ENCODE measurements at places on chromosomes 3 and 15.

DNA sequence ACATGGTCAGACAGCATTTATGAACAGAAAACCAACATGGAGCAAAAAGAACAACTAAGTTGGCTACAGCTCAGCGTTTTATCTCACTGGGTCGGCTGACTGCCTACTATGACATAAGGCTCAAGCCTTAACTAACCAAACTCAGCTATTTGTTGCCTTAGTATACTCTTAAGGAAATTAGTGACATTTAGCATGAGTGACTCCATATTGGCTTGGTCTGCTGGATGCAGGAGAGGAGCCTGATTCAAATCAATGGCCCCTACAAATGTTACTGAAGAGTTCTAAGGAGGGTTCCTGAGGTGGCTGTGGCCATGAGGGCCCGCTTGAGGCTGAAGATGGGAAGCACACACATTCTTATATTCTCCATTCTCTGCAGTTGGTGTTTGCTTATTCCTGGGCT is 20.1 kb upstream of the ALDH1L1 start:
- no peak for DNase-seq

DNA sequence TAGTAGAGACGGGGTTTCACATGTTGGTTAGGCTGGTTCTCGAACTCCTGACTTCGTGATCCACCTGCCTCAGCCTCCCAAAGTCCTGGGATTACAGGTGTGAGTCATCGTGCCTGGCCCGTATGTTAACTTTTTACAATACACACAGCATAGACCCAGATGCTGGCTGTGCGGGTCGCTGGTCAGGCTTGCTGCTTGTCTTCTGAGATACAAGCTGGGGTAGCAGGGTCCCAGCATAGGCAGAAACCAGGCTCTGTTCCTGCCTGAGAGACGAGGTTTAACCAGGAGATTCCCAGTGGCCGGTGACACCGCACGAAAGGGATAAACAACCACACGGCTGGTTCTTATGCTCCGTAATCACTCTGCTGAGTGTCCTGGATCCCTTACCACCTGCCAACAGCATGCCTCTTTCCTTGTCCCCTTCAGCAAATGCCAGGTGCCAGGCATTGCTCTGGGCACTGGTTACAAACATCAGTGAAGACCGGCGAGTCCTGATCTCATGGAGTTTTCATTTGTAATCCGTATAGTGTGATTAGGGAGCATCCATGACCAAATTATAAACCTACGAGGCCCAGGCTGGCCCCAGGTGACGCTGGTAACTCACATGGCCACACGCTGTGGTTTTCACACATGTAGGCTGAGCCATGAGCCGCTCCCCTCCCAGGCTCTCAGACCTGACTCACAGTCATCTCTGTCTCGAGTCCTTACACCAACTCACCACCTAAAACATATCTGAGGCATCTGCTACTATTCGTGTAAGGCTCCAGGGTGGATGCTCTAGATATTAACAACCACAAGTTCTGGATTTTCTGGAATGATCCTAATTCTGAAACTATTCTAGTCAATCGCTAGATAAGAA is 125.7 kb downstream of the PDZRN3 start:
- no peak for DNase-seq

GRCh38 chr3:104198131-104198530 is 1168.6 kb upstream of the ALCAM start:
- no peak for DNase-seq

DNA sequence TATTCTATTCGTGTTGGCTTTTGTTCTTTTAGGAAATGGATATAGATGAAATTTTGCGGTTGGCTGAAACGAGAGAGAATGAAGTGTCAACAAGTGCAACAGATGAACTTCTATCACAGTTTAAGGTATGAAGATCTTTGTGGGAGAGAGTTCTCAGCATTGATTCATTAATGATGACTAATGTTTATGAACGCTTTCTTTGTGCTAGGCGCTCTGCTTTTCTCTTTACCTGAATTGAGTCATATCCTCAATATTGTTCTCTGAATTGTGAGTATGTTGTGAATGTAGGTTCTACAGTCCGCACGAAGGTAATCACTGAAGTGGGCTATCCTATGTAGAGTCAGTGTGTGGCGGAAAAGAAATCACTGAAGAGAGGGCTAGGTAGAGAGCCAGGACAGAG is 81.2 kb downstream of the CHD2 start:
- DNase-seq = no peak

DNA sequence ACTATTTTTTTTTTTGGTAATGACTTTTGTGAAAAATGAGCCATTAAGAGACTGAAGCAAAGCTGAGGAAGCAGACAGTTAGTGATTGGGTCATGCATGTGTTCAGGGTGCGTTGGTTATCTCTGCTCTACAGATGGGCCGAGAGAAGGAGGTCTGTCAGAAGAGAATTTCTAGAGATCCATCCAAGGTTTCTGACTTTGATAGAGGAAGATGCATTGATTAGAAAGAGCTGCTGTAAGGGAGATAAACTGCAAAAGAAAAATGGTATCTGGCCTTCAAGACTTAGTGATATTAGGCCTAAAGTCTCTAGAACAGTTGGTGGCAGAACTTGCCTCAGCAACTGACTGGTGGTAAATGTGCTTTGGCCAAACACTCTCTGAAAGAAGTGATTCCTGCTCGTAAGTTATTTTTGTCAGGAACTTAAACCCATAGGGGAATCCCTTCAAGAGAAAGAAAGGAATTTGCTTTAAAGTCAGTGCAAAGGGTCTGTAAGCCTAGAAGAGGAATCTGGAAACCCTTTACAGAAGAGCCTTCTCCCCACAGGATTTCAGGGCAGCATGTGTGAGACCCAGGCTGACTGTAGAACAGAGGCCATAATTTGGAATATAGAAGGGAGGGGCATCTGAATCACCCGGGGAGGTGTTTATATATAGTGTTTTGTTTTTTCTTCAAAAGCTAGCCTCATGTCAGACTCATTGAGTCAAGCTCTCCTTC is 67.8 kb downstream of the OPA1 start:
- DNase-seq = no peak

GRCh38 chr3:20648294-20648693 is 462.3 kb upstream of the SGO1 start:
- DNase-seq = no peak

DNA sequence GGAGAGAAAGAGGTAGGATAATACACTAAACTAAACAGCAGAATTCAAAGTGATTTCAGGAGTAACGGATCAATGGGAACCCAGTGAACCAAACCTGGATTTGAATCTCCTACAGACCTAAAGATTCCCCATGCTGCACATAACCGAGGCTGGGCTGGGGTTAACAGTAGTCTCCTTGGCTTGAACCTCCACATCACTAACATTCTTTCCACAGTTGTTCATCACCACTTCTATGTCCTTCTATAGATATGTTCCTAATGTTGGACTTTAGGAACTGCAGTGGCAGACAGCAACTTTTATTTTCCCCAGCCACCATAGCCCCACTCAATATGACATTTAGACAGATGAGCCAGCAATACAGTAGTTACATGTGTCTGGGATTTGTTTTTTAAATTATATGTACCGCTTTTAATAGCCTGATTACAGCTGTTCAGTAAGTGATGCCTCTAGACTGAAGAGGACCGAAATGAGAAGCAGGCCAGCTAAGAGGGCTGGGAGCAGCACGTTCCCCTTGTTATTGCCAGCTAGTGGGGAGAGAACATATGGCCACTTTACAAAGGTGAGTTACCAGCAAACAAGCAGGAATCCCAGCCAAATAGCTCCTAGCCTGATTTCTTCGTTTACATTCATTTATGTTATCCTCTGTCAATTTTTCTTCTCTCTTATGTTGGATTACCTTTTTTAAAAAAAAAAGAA is 472.6 kb upstream of the CDIN1 start:
- peak; percentile 47 for DNase-seq

DNA sequence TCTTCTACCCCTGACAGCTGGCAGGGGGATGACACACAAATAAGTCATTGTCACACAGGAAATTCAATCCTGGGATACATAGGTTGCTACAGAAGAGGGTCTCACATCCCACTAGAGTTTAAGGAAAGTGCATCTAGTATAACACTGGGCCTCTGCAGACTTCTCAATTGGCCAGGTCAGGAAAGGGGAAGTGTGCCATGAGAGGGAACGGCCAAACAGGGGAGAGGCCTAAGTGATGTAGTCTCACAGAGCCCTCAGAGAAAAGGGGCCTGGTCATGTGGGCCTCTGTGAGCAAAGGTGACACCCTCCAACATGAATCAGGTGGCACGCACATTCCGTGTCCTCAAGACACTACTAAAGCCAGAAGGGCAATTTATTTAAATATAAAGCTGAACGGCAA is 11.2 kb downstream of the ZXDC start:
- DNase-seq = no peak

GRCh38 chr15:89150762-89151664 is 62.8 kb downstream of the ABHD2 start:
- DNase-seq = no peak

GRCh38 chr15:85707519-85708338 is 87.0 kb downstream of the KLHL25 start:
- DNase-seq = peak; percentile 53

DNA sequence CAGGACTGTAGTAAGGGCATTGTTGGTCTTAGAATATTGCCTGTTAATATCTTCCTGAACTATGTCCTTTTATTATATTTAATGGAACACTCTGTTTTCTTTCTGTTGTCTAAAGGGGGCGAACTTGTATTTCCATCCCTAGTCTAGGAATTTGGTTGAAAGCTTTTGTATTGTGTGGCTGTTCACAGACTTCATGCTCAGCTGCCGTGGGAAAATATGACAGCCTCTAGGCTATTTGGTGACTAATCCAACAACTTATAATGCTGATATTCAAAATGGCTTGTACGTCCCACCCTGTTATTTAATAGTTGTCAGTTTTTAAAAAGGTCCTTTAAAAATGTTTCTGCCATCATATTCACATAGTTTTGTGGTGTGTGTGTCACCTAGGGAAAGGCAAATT is 202.6 kb downstream of the KLHL25 start:
- DNase-seq = peak; percentile 78

GRCh38 chr15:70054884-70055387 is 42.8 kb downstream of the TLE3 start:
- DNase-seq = no peak

GRCh38 chr3:27504749-27505148 is 20.6 kb upstream of the SLC4A7 start:
- DNase-seq = no peak

GRCh38 chr3:44184319-44184953 is 57.2 kb upstream of the TOPAZ1 start:
- peak; percentile 26 for DNase-seq

DNA sequence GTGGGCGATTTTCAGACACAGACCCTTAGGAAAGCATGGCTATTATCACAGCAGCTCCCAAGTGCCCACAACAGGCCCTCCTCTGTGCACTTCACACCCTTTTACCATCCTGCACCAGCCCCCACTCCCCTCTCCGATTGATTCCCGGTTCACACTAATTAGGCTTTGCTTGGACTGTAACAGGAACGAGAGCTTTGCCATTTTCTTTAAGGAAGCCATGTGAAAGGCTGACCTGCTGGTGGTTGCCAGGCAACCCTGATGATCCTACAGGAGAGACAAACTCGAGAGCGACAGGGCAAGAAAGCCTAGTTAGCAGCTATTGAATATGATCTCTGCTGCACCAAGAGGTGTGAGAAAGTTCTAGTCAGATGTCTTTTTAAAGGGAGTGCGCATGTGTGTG is 28.2 kb upstream of the DET1 start:
- DNase-seq = no peak

GRCh38 chr3:158109295-158109803 is 540 bp upstream of the RSRC1 start:
- no peak for DNase-seq

GRCh38 chr3:126836220-126836860 is 132.3 kb downstream of the CHCHD6 start:
- DNase-seq = no peak

DNA sequence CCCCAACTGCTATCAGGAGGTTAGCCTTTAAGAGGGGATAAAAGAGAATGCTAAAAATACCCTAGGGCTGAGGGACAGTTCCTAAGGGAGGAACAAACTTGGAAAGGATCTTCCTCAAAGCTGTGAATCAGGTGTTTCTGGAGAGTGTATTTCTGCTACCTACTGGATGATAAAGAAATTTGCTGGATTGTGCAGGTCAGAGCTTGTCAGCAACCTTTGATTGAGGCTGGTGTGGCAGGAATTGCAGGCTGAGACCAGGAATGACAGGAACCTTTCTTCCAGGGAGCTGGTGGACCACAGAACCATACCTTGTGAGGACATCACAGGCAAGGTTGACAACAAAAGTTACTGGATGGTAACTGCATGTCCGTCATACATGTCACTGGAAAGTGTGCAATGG is 14.6 kb upstream of the OR5K4 start:
- DNase-seq = no peak

GRCh38 chr3:180036092-180036670 is 556 bp downstream of the PEX5L start:
- DNase-seq = no peak

GRCh38 chr15:81893182-81893835 is 152.5 kb downstream of the MEX3B start:
- DNase-seq = no peak

DNA sequence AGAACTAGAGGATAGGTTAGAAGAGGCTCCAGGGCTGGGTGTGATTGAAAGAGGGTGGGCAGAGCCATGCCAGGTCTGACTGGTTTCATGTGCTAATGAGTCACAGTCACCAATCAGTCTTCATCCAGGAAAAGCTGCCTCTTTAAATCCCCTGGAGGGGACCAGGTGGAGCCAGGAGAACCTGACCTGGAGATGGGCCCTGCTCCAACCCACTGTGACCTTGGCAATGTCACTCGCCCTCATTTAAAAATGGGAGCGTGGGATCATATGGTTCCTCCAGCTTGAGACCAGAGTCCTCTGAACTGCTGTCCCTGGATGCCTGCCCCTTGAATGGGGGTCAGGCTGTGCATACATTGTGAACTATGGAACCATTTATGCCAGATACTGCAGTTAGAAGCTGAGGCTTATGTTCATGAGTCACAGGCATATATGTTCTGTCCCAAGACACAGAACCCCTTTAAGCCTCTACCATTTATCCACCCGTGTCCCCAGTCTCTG is 23.0 kb downstream of the HES1 start:
- no peak for DNase-seq

Measured in muscle of back (tissue), 13 donors.